Stimulated activated CD4-positive, alpha-beta T cell treated with anti-CD3 and anti-CD28 coated beads, Interleukin-2, amount 100 ng/mL, for 24 hours (primary cell): ENCODE measurements at places on chromosomes 3 and 15.

- no peak for DNase-seq
Observed at GRCh38 chr15:82950746-82951370, 1.7 kb downstream of the HOMER2 start.

- DNase-seq: no peak
Observed at GRCh38 chr3:132273036-132273435, 44.2 kb upstream of the ACP3 start.

GRCh38 chr3:4496087-4496452 is 2.9 kb downstream of the ITPR1 start:
- DNase-seq: no peak

- DNase-seq: no peak
Observed at GRCh38 chr15:71332431-71333004, 217.2 kb downstream of the THSD4 start.

DNA sequence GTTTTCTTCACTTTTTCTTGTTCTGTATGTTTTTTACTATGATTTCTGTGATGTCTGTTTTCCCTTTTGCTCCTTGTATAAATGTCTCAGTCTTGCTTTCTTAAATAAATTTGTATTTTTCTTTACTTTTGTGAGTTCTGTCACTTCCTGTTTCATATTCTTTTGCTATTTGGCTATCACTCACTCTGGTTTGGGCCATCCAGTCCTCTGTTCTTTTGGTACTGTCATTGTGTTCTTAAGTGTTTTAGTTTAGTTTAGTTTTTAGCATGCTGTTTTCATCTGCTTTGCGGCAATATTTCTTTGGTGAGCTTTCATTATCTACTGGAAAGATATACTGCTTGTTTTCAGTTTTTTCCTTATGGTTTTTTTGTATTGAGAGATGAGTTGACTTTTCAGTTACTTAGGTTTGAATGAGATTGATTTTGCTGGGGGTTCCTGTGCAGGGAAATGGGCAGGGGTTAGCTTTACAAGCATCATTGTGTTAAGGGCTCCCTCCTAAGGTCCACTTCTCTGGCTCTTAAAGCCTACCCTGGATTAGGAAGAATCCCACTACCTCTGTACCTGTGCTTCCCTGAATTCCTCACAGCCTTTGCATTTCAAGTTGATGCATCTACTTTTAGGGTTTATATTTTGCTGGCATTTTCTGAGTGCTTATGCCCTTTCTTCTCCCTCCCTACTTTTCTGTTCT is 35.1 kb downstream of the PDCD6IP start:
- no peak for DNase-seq

DNA sequence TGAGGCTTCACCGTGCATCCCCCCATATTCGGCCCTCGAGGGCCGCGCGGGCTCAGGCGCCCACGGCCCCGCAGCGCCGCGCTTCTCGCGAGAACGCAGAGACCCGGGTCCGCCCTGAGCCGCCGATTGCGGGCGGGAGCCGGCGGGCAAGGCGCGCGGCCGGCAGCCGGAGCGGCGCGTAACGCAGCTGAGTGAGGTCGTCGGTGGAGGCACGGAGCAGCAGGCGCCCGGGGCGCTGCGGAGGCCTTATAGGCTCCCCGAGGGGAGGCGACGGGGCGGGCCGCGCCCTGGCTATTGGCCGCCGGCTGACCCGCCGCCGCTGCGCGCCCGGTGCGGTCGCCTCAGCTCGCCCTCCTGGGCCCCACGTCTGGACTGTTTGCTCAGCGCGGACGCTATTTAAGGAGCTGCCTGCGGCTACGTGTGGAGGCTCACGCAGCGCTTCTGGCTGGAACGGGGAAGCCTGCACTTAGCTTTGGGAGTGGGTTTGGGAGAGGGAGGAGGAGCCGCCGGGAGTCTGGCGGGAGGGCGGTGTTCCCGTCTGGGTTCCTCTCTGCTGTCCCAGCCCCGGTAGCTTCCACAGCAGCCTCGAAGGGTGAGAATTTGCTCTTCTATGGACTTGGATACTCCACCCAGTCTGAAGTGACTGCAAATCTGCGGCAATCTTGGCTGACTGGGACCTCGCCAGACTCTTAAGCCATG is at the start of gene PLOD2:
TSS of gene PLOD2 (minus strand) at position 221 of the 699 bp plus-strand sequence. CDS start at position 26, 195 bp downstream.
- DNase-seq: no peak

DNA sequence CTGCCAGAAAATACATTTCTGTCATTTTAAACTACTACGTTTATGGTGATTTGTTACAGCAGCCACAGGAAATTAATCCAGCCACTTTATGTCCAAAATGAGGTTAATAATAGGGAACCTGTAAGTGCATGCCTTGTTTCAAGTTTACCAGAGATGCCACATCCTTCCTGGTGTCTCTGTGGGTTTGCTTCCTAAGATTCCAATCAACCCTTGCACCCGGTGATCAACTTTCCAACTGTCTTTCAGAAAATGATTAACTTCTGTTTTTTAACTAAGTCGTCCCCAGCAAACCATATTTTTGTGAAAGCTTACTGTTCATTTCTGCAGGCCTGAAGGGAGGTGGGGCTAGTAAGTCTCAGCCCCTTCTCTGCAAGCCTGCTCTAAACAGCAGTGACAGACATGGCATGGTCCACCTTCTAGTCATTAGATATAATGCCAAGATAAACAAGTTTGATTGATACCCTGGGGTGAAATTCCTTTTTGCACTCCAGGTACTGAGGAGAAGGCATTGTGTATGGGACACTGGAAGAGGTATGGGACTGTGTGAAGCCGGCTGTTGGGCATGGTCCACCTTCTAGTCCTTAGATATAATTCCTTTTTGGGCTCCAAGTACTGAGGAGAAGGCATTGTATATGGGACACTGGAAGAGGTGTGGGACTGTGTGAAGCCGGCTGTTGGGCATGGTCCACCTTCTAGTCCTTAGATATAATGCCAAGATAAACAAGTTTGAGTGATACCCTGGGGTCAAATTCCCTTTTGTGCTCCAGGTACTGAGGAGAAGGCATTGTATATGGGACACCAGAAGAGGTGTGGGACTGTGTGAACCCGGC is 11.1 kb upstream of the TMC3 start:
- DNase-seq: no peak

GRCh38 chr15:67685008-67685599 is 140.2 kb upstream of the SKOR1 start:
- no peak for DNase-seq

DNA sequence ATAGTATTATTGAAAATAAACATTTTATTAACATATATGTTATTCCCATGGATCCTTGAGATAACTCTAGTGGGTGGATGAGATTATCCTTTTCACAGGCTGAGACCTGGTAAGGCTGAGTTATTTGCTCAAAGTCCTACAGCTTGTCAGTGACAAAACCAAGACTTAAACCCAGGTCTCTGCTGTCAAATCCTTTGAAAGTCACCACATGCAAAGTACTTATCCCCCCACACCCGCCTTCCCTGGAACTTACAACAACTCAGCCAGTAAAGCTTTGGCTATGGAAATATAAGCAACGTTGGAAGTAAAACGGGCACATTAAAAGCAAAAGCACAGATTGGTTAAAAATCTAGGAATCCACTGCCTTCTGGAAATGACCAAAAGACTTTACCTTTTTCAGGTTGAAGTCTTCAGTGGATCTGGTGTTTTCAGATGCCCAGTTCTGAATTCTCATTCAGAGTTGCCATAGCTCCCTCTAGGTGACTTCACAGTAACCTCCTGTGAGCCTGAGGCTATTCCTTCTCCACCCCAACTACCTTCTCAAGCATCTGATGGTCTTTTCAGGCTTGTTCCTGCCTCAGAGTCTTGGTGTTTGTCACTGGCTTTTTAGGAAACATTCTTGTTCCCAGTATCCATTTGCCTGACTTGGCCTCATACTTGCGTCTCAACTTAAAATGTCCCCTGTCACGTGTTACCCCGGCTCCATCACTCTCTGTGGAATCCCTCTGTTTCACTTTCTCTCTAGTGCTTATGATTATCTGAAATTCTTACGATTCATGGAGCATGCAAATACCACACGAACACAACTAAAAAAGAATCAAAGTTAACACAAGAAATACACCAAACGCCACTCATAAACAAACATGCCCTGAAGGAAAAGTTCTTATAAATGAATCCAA is 131.2 kb downstream of the MAGI1 start:
- no peak for DNase-seq

- DNase-seq: no peak
Observed at GRCh38 chr15:33526532-33526931, 215.8 kb downstream of the RYR3 start.
